NCI-H187 (cell line): ENCODE measurements at places on chromosomes 12 and 14.

DNA sequence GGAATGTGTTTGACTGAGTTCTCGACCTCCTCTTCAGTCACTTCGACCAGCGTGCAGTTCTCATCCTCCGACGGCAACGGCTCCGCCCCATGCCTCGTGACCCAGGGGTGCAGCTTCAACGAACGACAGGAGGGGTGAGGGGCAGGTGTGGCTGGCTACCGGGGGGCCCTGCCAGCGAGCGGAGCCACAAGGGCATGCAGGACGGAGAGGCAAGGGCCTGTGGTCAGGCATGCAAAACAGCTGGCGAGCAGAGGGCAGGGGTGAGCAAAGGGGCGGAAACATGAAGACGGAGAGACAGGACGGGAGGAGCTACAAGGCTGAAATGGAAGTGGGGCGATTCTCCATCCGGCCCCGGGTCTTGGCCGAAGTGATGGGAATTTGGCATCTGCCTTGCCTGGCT is 38.7 kb downstream of the P2RX4 start:
- DNase-seq = no peak

DNA sequence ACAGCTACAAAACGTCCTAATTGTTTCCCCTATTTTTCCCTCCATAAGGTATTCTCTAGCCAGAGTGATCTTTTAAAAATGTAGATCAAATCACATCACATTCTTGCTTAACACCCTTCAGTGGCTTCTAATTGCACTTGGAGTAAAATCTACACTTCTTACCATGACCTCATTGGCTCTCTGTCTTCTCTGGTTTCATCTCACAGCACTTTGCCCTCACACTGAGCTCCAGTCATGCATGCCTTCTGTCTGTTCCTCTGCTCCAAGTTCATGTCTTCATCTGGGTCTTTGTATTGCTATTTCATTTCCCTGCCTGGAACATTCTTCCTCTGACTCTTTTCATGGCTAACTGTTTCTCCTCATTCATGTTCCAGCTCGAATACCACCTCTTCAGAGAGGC is 220.4 kb upstream of the GARIN6 start:
- DNase-seq = no peak

GRCh38 chr12:99192489-99192888 is 455.1 kb upstream of the GARIN6 start:
- DNase-seq = no peak

DNA sequence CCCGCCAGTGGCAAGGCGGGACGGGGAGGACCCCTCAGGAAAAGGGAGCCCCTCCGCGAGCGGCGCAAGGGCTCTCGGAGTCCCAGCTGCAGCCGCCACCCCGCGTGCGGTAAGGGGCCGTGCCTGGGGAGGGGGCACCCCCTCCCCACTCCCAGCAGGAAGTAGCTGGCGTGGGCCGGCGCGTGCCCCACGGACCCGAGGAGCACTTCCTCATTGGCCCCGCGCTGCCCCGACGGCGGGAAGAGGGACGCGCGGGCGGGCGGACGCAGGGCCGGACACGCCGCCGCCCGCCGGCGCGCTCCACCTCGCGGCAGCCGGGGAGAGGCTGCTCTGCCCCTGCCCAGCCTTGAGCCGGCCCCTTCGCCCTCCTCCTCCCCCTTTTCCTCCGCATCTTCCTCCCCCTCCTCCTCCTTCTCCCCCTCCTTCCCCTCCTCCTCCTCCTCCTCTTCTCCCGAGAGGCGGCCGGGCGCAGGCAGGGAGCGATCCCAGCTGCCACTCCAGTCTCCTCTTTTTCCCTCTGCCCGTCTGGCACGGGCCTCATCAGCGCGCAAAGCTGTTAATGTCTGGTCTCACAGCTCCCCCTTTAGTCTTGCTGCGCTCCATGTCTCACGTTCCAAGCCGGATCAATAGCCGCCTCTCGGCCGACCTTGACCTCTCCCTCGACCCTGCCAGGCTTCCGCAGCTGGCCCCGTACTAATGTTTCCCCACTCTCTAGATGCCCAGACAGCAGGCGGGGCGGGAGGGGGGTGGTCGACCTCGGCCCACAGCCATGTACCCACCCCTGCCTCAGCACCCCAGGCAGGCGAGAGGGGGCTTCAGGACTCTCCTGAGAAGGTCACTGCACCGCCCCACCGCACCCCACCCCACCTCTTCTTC is 2.6 kb upstream of the BCL11B start:
- DNase-seq = peak; percentile 80

DNA sequence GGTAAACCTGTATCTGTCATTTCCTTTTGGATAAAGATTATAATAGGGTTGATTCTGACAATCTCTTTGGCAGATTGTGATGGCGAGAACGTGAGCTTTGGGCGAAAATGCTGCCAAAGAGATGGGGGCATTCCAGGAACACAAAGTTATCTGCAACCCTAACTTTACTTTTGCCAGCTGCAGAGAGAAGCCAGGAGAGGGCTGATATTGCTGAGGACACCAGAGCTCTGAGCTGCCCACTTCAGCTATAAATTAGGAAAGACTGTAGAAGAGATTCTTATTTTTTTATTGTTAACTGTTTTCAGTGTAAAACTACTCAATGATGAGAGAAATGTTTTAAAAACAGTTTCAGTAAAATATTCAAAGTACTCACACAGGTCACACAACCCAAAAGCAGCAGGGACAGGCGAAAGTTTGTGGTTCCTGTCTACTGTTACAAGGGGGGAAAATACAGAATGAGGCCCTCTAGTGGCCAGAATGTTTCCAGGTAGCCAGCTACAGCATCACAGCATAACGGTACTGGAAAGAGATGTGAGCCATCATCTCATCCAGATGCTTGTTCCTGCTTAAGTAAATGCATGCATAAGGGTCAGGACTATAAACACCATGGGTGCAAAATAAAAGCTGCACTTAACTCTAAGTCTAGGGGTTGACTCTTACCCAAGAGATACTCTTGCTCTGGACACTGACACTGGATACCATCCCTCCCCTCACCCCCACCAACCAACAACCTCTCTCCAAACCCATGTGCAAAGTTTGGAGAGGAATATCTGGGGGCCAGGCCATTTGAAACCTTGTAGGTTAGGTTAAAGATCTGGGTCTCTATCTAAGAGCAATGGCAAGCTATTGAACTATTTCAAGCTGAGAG is 498.4 kb downstream of the RMST start:
- DNase-seq = no peak

- DNase-seq = no peak
Observed at GRCh38 chr12:112176321-112177010, 51.1 kb downstream of the TRAFD1 start.

DNA sequence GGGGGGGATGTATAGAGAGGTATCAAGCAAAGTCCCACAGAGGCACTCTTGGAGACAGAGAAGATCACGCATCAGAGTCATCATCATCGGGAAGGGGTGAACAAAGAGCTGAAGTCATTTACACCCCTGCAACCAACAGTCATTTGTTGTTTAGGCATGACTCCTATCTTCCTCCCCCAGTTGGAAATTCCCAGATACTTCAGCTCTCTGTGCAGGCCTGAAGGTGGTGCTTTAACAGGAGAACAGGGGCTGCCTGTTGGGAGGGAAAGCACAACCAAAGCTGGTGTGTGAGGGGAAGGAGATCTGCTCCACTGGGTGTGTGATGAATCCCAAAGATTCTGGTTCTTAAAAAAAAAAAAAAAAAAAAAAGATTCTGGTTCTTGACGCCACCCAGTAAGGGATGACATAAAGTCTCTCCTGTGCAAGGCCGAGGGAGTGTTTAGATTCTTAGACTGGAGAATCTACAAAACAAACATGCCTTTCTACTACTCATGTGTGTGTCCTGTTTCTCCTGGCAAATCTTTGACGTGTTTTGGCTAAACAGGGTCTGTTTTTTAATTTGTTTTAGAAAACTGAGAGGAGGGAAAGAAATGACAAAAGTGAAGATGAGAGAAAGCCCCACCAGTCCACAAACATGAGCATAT is 121.0 kb upstream of the ARHGAP5 start:
- DNase-seq = no peak

DNA sequence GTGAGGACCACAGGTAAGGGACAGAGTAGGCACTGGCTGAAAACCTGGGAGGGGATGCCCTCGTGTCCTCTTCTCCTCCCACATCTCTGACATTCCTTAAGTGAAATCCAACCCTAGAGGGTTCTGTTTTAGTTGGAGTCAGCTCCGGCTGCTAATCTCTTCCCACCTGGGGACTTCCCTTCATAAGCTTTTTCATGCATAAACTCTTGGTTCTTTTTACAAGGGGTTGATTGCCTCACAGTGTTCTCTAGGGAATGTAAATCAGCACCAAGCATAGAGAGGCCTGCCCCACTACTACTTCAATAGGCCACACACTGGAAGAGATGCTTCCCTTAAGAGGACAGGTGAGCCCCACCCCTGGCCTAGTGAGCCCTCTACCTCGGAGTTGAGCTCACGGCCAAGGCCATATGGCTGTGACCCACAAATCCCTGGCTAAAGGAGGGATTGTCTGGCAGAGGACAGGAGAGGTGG is 3.2 kb upstream of the SYNDIG1L start:
- DNase-seq = peak; percentile 37

DNA sequence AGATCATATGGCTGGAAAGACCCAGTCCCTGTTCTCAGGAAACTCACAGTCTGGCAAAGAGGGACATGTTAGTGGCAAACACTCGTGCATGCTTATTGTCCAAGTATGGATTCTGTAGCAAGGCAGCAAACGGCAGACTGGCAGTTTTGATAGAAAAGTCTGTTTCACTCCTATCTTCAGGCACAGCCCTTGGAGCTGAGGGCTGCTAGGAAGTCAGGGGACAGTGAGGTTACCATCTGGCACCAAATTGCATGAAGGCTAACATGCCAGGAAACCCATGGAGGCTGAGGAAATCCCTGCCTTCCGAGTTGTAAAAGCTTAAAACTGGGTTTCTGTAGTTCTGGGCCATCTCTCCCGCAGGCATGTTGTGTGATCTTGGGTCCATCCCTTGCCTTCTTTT is 32.9 kb downstream of the CALM1 start:
- no peak for DNase-seq

GRCh38 chr12:58648176-58648575 is 272.1 kb downstream of the LRIG3 start:
- no peak for DNase-seq

DNA sequence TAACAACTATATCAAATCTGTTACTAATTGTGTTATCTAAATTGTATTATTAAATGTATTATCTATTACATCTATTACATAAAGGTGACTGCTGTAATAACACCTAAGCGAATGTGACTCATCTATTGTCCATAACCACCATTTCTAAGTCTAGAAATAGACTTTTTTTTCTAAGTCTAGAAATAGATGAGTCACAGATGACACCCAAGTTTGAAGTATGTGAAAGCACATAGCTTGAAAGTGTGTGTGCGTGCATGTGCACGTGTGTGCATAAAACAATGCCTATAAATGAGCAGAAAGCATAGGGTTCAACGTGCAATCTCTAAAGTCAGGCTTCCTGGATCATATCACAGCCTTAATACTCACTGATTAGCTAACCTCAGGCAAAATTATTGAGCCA is 451.3 kb upstream of the USP15 start:
- no peak for DNase-seq

GRCh38 chr12:105330283-105330930 is at the start of gene C12orf75:
Gene C12orf75, plus strand, starts transcription at chr12:105330691. Its CDS starts 201 bp downstream, at chr12:105330892.
- DNase-seq = peak; percentile 68

GRCh38 chr12:100403446-100403845 is 46.6 kb downstream of the SLC17A8 start:
- DNase-seq = no peak

DNA sequence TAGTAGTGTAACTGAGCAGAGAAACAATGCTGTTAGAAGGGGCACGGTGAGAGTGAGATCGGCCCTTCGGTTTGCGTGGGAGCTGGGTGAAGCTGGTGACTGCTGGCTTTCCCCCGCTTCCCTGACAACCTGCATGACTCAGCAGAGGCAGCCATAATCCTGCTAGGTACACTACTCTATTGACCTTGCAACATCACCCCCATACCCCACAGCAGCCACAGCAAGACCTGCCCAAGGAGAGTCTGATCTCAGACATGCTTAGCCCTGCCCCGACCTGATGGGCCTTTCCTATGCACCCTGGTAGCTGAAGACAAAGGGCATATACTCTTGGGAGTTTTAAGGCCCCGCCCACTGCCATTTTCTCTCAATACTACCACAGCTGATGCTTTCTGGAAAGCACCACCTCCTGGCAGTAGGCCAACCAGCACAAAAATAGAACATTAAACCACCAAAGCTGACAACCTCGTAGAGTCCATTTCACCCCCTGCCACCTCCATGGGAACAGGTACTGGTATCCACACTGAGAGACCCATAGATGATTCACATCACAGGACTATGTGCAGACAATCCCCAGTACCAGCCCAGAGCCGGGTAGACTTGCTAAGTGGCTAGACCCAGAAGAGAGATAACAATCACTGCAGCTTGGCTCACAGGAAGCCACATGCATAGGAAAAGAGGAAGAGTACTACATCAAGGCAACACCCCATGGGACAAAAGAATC is 75.9 kb upstream of the RGS6 start:
- DNase-seq = peak; percentile 12

GRCh38 chr14:23578560-23579310 is at the start of gene JPH4:
Gene JPH4, minus strand, starts transcription at chr14:23578790. Its CDS starts 1,337 bp downstream, at chr14:23577453.
- no peak for DNase-seq

GRCh38 chr12:90652280-90652679 is 302.7 kb downstream of the CCER1 start:
- DNase-seq = no peak

DNA sequence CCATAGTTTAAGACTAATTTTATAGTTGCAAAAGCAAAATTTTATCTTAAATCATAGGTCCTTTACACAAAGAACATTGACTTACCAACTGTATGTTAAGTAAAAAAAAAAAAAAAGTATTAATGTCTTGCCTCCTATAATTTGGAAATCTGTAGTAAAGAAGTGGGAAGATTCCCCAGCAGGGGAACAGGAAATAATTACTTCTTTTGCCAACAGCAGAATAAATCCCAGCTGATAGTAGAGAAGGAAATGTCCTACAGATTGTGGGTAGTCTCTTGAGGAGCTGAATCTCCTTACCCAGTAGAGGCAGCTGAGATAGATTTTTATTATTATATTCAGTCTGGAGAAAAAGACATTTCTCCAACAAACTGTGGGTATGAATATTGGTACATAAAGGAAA is 193.7 kb downstream of the SLC6A15 start:
- no peak for DNase-seq

- no peak for DNase-seq
Observed at GRCh38 chr14:77062261-77062660, 33.8 kb upstream of the IRF2BPL start.

- DNase-seq = peak; percentile 71
Observed at GRCh38 chr12:50103767-50104321, at the start of gene GPD1. Gene GPD1, plus strand, starts transcription at chr12:50104008. Its CDS starts 43 bp downstream, at chr12:50104051.

DNA sequence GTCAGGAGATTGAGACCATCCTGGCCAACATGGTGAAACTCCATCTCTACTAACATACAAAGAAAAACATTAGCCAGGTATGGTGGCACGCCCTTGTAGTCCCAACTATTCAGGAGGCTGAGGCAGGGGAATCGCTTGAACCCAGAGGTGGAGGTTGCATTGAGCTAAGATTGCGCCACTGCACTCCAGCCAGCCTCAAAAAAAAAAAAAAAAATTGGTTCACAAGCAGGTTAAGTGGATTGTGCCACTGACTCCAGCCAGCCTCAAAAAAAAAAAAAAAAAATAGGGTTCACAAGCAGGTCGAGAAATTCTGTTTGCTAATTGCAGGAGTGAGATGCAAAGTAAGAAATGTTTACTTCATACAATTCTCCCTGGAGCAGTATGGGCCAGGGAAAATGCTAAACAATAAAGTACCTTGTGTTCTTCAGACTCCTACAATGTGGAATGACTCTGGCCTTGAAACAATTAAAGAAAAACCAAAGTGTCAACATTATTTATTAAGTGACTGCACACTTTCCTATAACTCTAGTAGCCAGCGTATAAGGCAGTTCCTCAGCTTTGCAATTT is 6.1 kb downstream of the EDDM3B start:
- DNase-seq = no peak
